ENCODE measurements at places on chromosomes 11 and 22.

GRCh38 chr11:11396301-11397035 is 43.4 kb upstream of the CSNK2A3 start:
- no peak for DNase-seq

DNA sequence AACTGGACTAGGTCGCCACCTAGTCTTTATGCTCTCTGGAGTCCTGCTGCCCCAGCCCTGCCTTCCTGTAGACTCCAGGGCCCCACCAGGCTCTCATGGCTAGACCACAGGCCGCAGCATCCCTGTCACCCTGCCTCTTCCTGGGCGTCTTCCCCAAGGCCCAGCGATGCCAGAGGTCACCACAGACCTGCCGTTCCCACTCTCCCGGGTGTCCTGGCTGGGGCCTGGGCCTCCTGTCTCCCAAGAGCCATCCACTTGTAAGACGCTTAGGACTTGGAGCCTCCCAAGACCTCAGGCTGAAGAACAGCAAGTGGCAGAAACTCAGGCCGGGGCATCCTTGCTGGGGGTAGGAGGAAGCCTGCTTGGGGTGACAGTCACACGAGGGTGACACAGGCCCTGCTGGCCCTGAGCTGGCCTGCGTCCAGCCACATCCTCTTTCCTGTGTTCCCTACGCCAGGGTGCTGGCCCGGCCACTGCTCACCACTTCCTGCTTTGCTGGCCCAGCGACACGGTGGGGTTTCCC is 2.0 kb upstream of the TCIRG1 start:
- no peak for DNase-seq

GRCh38 chr22:40183029-40183581 is 5.4 kb downstream of the TNRC6B start:
- no peak for DNase-seq

- no peak for DNase-seq
These were observed 10.3 kb downstream of the CBX7 start for GRCh38 chr22:39142088-39142680.

DNA sequence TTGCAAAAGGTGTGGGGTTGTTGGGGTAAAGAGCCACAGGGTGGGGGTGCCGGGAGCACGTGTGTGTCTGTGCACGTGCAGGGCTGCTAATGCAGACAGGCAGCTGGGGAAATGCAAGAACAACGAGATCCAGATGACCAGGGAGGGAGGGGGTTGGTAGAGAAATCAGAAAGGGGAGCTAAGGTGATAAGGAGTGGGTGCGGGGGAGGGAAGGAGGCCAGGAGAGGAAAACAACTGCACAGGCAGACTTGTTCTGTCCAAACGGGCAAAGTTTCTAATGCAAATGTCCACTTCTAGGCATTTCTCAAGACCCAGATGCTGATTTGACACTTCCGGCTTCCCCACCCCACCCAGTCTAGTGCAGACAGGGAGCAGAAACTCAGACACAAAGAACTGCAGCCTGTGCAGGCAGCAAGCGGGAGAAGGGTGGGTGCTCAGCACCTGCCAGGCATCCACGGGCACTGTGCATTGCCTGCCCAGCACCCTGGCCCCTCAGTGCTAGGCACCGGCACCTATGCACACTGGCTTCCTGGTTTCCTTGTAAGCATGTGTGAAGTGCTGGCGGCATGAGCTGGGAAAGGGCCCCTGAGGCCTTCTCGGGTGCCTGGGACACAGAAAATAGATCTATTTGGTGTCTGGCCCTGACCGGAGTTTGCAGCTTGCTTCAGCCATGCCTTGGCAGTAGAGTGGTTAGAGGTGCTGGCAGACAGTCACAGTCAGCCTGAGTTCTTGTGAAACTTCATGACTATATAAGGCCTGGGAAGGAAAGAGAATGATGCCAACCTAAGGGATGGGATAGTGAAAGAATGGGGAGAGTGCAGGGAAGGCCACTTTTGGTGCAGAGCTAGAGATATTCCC is 220.1 kb upstream of the SORL1-AS1 start:
- DNase-seq, result no peak

DNA sequence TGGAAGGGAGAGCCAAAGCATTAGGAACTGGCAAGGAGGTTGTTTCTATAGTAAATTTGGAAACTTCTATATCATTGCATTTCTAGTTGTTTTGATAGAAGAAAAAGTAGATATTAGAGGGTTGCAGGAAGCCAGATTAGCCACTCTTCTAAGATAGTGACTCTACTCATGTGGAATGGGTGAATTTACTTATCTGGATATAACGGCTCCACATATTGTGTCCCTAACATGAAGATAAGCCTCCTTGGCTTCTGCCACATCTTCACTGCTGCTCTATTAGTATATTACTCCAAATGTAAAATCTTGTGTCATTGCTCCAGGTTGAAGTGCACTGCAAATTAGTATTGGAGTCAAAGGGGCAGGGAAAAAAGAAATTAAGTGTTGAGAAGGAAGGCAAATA is 283.3 kb downstream of the CASP12 start:
- DNase-seq, result no peak

GRCh38 chr22:43858156-43858895 is 4.0 kb downstream of the SULT4A1 start:
- no peak for DNase-seq

GRCh38 chr11:29331451-29332010 is 685.3 kb downstream of the KCNA4 start:
- DNase-seq, result no peak

GRCh38 chr11:122727101-122727929 is 71.8 kb downstream of the UBASH3B start:
- no peak for DNase-seq

GRCh38 chr11:115550291-115551059 is 46.3 kb upstream of the CADM1 start:
- no peak for DNase-seq
